Heart right ventricle (tissue), 16 donors: ENCODE measurements at places on chromosomes 6 and 20. TPM values are rescaled to one million over a fixed set of nuclear protein-coding genes. Genes with fewer than 3 reads are reported as not detected.

SGK2 gene
- polyA plus RNA-seq = 1.4 TPM

C6orf52 gene
- 0.88 TPM for polyA plus RNA-seq

HDAC2 gene
- polyA plus RNA-seq = 47.6 TPM

MSH5 gene
- polyA plus RNA-seq = 0.97 TPM

UST gene
- polyA plus RNA-seq = 3.3 TPM
